ENCODE measurements at places on chromosomes 12 and 14. TPM values are rescaled to one million over a fixed set of nuclear protein-coding genes. Genes with fewer than 3 reads are reported as not detected.

Gene CNTN1
- not detected for total RNA-seq

Gene CD69
- total RNA-seq, result 80.0 TPM

Gene MCRS1
- 83.5 TPM for total RNA-seq

Gene NUBPL
- total RNA-seq, result 12.5 TPM

Gene NTS
- not detected for total RNA-seq

Gene LIN7A
- total RNA-seq, result not detected

Gene FAM90A1
- 0.13 TPM for total RNA-seq

Gene IL31
- total RNA-seq, result 2.0 TPM

Gene TRHDE
- not detected for total RNA-seq

Gene ADAM21
- total RNA-seq, result 0.15 TPM

Gene NDUFA12
- 141 TPM for total RNA-seq

Gene RNASE3
- total RNA-seq, result not detected

Gene ANO4
- not detected for total RNA-seq

Gene TOMM20L
- total RNA-seq, result not detected

Gene KRT86
- not detected for total RNA-seq

Gene ART4
- not detected for total RNA-seq

Gene RERGL
- not detected for total RNA-seq

Gene LALBA
- total RNA-seq, result not detected

Data from activated CD8-positive, alpha-beta memory T cell treated with anti-CD3 and anti-CD28 coated beads for 36 hours (primary cell).